ENCODE measurements at places on chromosomes 2 and 18. TPM values are rescaled to one million over a fixed set of nuclear protein-coding genes. Genes with fewer than 3 reads are reported as not detected.

Gene PLCL1
- 2.0 TPM for total RNA-seq

Gene BOD1L2
- not detected for total RNA-seq

DNA sequence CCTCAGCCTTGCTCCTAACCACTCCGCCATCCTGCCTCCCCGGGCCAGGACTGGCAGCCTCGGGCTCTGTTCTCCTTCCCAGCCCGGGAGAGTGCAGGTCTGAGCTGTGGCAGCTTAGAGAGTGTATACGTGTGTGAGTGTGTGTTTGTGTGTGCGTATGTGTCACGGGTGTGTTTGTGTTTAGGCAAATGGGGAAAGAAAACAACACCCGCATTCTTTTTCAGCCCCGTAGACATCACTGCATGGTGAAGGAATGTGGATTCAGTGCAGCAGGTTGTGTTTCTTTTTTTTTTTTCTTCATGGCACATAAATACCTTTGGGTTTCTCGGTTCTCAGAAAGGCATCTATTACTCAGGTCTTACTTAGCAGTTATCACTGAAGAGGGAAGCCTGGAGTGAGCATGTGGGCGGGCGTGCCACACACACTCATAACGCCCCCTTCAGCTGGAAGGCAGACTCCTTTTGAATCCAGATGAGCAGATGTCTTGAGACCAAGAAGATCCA, 44.2 kb downstream of the GLI2 start:
- peak; percentile 63 for DNase-seq

Gene SLC16A14
- total RNA-seq, result 10.1 TPM

DNA sequence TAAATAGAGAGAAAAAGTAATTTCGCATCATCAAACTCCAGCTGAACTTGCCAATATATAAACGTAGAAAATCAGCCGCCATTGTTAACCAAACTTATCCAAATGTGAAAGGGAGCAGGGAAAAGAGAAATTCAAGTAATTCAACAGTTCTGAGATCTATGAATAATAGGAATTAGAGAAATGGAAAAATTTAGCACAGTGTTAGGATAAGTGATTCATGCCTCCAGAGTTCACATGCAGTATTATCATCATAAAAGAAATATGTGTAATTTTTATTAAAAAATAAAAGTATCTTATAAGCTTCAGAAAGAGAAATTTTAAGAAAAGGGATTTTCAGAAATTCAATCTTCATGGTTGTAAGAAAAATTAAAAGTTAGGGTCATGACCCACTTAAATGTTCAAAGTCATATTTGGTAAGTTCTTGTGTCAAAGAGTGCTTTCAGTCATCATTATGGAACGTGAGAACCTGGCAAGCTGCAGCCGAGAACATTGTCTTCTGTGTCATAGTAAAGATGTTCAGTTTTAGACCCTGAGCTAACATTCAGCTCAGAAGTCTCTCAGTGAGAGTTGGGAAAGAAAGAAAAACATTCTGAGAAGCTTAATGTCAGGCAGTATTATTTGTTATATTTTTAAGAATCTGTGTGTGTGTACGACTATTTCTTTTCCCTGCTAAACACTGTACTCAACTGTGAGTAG, 414.3 kb upstream of the RGPD4 start:
- DNase-seq, result no peak

DNA sequence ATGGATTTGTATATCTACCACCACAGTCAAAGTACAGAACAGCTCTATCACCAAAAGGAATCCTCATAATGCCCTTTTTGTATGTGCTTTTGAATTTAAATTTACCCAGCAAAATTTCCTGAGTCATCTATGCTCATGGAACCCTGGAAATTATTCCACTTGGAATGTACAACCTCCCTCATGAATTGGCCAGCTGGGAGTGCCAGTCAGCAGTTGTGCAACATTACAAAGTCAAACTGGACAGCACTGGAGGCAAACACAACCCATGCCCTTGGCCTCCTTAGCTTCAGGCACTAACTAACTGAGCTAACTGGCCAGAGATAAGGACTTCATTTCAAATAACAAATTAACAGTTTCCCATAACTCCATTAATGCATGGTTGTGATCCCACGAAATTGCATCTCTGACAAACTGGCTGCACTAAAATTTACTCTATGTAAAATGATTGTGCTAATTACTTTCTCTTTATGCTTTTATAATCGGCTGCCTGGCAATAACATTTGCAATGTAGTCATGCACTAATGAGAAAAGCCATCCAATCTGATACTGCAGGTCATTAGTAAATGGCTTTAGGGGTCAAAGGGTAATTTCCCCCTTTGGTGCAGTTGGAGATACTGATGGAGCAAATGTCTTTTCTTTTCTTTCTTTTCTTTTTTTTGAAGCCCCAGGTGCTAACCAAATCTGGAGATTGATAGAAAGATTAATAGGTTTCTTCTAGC, 270.5 kb downstream of the ACTR3 start:
- DNase-seq, result no peak

- DNase-seq, result no peak
These were observed 545.3 kb downstream of the TSN start for GRCh38 chr2:122300758-122301157.

GRCh38 chr18:79385708-79386341, 9.9 kb upstream of the NFATC1 start:
- no peak for DNase-seq

DNA sequence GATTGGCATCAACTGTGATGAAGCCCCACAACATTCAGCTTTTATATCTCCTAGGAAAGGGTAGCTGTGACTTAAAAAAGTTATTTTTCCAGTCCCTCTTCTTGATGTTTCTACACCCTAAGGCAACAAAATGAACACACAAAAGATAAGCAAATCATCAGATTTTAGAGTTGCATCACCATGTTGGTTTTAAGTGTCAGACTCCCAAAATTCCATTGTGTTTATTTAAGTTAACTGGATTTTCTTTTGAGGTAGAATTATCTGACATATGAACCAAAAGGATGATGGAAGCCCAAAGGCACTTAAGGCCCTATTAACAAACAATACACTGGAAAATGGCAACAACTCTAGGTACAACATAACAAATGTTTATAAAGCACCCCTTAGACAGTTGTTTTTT, 261.7 kb upstream of the SLC39A10 start:
- DNase-seq, result no peak

GRCh38 chr2:227324642-227324994, 433 bp upstream of the MFF start:
- peak; percentile 44 for DNase-seq

- no peak for DNase-seq
These were observed 6.6 kb downstream of the CNNM4 start for GRCh38 chr2:96767135-96767871.

Gene PLEK
- not detected for total RNA-seq

- no peak for DNase-seq
These were observed 71.9 kb downstream of the INPP4A start for GRCh38 chr2:98516571-98516970.

GRCh38 chr2:232235716-232236115, 142.8 kb upstream of the ALPP start:
- no peak for DNase-seq

Gene TCF23
- total RNA-seq, result 0.04 TPM

DNA sequence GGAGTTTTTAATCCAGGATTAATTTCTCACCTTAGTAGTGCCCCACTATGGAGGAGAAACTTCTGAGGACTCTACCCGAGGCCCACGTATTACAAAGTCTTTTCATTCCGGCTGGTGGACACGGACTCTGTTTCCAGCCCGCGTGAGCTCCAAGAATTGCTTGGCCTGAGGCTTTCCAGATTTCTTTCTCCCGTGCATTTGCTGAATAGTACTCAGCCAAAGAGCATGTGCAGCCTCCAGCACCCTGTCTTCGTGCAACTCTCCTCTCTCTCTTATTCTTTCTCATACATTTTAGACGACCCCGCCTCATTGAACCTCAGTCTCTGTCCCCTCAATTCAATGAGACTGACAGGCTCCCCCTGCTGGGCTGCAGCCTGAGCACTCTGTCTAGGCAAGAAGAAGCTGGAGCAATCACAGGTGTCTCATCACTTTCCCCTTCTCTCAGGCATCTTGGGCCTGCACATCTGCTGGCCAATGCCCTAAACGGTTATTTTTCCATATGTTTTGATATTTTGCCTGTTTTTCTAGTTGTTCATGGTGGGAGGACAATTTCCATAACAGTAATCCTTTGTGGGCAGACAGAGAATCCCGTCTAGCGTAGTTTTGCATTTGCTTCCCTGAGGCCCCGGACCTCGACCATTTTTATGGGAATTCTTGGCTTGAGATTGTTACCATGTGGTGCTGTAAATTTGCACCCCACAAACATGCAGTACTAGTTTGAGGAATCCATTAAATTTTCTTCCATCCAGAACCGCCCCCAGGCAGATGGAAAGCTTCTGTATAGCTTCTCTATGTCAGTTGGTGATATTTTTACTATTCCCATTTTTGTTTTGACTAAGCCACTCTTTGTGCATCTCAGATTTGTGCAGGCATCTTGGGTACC, 50.1 kb upstream of the LPIN2 start:
- DNase-seq, result no peak

- DNase-seq, result no peak
These were observed 70.2 kb downstream of the INPP4A start for GRCh38 chr2:98514879-98515249.

Data from mesothelial cell of epicardium (in vitro differentiated cells).